ENCODE measurements at places on chromosomes 11 and 22.

GRCh38 chr22:50733521-50734342 lies 4.3 kb upstream of the ACR start:
- DNase-seq = no peak

DNA sequence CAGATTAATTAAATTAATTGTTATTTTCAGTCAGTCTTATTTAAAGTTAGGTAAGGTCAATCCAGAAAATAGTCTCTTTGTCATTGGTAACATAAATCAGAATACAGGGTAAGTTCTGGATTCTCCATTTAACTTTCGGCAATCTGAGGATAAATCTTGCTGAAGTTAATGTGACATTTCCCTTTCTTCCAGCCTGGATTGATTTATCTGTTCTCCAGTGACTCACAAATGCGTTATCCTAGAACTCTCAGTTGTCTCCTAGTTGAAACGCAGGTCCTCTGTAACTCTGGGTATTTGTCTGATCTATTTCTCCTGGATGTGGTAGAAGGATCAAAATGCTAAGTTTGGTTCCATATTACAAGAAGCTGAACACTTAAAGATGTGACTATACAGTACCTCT lies 21.0 kb downstream of the OR51E1 start:
- DNase-seq = no peak

DNA sequence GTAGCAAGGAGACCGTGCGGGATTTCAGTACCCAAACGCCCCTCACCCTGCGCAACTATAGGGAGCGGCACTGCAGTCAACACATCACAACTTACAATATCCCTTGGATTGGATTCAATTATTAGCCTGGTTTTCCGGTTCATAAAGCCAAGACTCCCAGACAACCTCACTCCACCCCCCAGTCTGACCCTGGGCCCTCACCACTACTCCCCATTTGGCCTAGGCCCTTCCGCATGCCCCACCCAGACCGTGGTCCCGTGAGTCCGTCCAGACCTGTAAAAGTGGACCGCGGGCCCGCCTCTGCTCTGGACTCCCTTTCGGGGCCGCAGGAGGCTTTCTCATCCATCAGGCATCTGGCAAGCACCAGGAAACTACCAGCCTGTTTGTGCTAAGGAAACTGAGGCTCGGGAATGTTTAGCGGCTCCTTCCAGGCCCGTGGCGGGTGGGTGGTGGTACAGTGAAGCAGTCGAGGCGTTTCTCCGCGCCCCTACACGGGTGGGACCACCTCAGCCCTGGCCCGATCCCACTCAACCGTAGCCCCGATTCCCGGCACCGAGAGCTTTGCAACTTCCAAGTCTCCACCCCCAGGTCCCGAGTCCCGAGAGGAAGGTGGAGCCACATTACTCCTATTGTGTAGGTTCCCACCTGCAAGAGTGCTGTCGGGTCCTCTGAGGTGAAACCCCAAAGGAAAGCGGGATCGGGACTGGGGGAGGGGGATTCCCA lies 679 bp upstream of the DPP3 start:
- DNase-seq = no peak

DNA sequence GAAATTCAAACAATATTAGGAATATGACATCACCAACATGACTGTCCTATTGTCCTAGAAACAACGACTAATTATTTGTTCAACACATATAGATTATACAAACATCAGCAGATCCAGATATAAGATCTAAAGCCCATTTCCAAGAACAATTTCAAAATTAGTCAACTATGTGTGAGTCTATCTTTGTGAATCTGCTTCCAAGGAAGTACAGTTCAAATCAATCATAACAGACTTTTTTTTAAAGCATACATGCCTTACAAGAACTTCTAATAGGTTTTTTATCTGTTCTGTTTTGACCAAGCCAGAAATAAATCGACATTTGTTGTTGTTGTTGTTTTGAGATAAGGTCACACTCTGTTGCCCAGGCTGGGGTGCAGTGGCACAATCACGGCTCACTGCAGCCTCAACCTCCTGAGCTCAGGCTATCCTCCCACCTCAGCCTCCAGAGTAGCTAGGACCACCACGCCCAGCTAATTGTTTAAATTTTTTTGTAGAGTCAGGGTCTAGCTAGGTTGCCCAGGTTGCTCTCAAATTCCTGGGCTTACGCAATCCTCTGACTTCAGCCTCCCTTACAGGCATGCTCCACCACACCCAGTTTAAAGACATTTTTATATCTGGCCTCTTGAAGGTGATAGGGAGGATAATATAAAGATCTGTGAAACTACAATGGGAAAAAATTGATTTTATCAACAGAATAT lies 54.8 kb downstream of the DENND5A start:
- no peak for DNase-seq

DNA sequence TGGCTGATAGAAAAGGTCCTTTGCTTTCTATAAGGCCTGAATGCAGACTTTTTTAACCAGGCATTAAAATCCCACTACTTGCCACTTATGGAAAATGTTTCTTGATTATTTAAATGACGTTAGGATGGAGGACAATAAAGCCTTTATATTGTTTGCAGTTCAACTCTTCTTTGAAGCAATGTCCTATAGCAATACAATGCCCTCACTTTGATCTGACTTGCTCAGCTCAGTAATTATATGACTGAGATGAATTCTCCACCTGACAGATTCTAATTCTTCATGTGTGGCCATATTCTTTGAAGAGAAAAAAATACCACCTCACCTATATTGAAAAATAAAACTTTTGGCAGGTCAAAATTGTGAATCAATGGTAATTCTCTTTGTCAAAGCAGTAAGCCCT lies 182.0 kb upstream of the MTMR2 start:
- DNase-seq = no peak

DNA sequence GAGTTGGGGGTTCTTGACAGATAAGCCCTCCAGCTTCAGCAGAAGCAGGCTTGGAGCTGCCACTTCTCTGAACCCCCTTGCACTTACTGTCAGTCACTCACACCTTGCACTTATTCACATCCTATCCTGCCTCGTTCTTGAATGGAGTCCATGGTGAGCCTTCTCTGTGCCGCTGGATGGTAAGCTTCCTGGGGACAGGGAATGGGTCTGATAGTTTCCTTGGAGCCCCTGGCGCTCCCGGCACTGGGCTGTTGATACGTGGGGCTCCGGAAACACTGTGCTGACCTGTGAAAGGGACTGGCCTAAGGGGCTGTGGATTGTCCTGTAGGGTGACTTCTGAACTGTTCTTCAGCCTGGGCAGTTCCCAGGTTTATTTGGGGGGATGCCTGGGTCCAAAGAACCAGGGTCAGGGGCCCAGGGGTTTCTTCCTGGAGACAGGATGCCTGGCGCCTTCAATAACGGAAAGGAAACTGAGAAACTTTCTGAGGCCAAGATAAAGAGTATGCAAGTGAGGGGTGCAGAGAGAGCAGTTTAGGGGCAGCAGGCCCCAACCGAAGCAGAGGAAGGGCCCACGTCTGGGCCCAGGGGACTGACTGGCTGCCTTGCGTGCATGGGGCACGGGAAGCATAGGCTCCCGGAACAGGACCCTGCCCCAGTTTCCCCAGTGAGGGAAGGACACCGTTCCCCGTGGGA lies 709 bp upstream of the ST3GAL4 start:
- no peak for DNase-seq

GRCh38 chr11:278001-278951 lies at the start of gene NLRP6:
Gene NLRP6, plus strand, starts transcription at chr11:278407. Its CDS starts 163 bp downstream, at chr11:278570.
- no peak for DNase-seq

GRCh38 chr11:1827095-1827813 lies 7.5 kb upstream of the SYT8 start:
- DNase-seq = no peak

DNA sequence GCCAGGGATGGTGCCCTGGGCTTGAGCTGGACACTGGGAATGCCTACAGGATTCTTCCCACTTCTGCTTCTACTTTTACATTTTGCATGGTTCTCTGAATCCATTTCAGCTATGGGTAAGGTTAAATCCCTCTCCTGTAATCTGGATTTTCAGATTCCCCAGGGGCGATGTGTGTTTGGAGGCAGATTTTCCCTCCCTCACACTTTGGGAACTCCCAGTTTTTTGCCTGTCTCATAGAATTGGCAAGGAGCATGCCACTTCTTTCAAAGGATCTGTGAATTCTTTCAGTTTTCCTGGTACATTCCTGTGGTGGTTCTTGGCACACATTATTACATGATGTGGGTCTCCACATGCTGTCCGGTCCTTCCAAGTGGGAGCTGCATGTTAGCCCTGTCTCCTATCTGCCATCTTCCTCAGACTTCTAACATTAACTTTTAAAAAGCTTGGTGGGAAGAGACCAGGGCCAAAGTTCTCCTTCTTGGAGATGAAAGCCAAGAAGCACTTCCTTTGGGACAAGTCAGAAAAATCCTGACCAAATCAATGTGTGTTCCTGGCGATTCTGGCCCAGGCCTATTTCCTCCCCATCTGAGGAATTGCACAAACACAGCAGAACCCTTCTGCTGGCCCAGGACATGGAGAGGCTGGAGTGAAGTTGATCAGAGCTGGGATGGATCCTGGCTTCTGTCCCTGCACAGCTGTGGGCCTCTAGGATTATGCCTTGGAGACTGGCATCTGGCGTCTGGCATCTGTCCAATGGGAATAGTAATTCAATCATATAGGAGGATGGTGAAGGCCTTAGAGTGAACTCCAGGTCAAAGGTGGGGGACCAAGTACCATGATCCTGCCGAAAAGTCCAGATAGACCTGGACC lies 5.4 kb upstream of the APOL2 start:
- DNase-seq = no peak

DNA sequence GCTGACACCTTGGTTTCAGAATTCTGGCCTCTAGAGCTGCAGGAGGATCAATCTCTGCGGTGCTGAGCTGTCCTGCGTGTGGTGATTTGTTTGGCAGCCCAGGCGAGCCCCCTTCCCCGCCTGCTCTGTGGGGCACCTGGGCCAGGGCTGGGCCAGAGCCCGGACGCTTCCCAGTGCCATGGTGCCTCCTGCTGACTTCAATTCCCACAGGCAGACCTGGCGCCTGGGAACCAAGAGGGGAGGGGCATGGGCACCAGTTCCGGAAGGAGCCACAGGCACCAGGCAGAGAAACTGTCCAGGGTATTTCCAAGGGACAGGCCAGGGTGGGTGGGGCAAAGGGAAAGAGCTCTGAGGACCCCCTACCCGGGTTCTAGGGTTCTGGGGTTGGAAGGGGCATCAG lies 197.8 kb downstream of the CTTN start:
- DNase-seq = no peak

GRCh38 chr11:2752923-2753322 lies 53.1 kb upstream of the KCNQ1OT1 start:
- DNase-seq = no peak

DNA sequence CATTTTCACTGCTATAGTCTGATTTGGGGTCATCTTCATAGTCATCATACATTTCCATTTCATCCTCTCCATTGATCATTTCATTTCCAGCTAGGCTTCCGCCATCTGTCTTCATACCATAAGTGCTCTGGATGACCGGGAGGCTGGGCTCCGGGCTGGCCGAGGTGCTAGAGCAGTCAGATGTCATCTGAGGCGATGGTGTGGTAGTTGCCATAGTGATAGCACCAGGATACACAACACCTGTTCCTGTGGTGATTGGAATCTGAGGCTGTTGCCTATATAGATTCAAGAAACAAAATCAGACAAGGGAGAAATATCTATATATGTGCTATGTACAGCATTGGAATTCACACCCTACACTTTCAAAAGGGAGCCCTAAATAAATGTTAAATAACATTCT lies 383.5 kb downstream of the SOX6 start:
- DNase-seq = no peak

- no peak for DNase-seq
Measured at GRCh38 chr22:47630741-47631534, 868.5 kb downstream of the TBC1D22A start.

- DNase-seq = no peak
Measured at GRCh38 chr11:68682531-68682961, 1.8 kb upstream of the GAL start.

DNA sequence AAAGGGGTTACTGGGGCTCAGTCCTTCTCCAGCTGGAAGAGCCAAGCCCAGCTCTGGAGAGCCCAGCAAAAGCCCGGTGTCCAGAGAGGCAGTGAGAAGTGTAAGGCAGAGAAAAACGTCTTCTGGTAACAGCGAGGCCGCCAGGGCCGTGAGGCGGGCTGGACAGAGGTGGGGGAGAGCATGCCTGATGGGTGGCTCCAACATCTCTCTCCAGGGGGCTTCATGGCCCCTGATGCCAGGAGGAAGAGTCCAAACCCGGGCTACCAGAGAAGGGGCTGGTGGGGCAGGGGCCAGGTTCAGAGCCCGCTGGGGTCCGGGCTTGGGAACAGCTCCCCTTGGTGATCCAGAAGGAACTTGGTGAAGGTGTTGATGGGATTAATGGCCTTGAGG lies 21.7 kb downstream of the ARHGAP1 start:
- DNase-seq = no peak

GRCh38 chr22:36144886-36145541 lies 15.5 kb downstream of the APOL3 start:
- DNase-seq = no peak

DNA sequence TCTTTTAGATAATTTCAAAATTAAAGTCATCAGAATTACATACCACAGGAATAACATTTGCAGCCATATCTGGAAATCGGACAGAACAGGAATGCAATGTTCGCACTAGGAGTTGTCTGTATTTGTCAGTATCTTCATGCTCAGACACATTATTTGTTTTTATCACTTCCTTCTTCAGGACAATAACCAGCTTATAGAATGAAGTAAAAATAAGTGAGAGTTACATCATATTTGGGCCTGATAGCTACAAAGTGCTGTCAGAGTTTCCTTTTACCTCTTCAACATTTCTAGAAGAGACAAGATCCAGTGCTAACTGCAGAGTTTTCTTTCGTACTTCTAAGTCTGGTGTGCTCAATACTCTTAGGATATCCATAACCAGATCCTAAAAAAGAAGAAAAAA lies 18.9 kb downstream of the COPB1 start:
- DNase-seq = no peak

GRCh38 chr22:36860821-36861659 lies at the start of gene NCF4:
Gene NCF4, plus strand, starts transcription at chr22:36861006. Its CDS starts 166 bp downstream, at chr22:36861172.
- DNase-seq = no peak

DNA sequence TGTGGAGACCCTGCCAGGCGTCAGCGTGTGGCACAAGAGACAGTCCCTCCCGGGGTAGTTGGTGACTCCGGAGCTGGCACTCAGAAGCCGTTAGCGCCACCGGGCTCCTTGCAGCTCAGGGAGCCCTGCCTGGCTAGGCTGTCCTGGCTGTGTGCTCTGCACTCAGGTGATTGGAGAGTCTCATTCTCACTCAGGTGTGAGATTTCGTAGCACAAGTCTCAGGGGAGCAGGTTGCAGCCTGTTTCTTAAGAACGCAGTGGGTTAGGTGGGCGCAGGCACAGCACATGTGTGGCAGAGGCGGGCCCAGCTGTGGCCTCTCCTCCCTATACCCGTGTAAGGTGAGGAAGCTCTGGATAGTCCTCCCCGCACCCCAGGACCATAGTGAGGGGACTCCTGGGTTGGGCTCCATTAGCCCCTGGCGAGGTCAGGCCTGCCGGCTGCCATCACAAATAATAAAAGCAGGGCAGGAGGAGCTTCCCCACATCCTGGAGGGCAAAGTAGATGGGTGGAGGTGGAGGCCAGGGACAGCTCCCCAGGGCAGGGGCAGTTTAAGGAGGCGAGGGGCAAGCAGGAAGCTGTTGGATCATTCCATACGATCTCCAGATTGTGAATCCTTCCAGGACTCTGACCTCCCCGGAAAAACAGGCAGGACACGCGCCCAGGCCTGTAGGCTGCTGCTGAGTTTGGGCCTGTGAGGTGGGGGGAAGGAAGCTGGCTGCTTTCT lies 39.4 kb downstream of the SBF1 start:
- no peak for DNase-seq

- no peak for DNase-seq
Measured at GRCh38 chr22:40685406-40685805, 6.1 kb downstream of the MCHR1 start.

GRCh38 chr11:75532200-75533048 lies 6.7 kb upstream of the GDPD5 start:
- peak; percentile 72 for DNase-seq

GRCh38 chr11:110829873-110830272 lies 117.6 kb upstream of the ARHGAP20 start:
- DNase-seq = no peak
